ENCODE measurements at places on chromosomes 1 and 21.

DNA sequence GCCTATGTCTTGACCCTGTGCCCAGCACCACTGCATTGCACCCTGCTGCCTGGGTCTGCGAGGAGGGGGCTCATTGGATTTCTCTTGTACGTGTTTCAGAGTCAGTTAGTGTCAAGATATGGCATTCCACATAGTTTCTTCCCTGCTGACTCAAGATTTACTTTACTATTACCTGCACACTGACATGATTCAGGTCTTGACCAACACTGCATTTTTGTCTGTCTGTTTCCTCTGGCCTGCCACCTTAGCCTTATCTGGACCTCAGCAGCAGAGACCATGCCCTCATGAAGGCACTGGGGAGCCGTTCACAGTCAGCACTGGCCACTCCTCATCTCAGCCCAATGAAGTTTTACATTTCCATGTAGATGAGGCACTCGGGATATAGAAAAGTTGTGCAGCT is 155.4 kb downstream of the DHRS3 start:
- DNase-seq = no peak

DNA sequence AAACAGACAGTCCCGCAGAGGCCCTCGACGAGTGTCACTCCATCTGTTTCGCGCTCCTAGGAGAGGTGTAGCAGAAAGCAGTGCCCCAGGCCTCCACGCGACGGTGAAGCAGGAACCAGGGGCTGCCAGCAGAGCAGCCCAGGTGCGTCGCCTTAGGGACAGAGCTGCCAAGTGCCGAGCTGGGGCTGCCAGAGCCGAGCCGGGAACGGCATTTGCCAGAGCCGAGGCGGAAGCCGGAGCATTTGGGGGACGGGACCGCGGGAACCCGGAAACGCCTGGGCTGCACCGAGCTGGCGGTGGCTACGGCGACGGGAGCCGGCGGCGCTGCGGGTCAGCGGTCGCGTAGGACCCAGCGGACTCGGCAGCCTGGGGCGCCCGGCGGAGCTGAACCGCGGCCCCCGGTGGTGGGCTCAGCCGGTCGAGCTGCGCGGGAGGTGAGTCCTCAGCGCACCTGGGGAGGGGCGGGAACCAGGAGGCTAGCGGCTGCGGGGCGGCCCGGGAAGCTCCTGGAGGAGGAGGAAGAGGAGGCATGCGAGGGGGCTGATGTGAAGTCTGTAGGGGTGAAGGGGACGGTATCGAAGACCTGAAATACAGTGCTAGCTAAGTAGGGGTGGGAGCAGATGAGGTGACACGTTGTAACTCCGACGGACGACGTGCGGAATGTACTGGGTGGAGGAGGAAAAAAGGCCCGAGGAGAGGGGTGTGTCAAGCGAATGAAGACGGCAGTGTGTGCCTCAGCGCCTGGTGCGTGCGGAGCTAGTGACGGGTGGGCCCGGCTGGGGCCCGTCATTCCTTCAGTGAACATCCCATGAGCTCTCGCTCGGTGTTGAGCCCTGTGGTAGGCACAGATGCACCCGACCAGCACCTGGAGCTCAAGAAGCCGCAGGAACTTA is at the start of gene SLC35A3:
SLC35A3 (plus strand) TSS at position 268 of the 893 bp plus-strand sequence. CDS start 23,559 bp downstream, outside the sequence.
- DNase-seq = peak; percentile 94

DNA sequence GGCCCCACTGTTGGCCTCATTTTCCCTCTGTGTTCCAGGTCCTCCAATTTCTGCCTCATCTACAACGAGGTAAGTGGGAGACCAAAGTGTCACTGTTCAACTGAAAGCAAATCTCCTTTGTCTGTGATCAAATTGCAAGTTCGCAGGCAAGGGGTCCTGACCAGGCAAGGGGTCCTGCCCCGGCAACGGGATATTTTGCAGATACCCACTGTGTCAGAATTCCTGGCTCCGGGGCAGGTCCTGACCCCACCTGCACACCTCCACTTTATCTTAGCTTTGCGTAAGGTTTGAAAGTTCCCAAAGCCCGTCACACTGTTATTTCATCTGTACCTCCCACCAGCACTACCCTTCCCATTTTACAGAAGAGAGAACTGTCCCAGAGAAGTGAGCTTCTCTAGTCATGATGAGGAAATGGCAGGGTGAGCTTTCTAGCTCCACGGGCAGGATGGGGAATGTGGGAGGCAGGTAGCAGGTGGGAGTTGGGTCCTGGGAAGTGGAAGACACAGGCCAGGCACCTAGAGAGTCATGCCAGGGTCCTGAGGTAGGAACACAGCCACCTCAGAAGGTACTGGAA is 32.0 kb upstream of the CSF1 start:
- no peak for DNase-seq

DNA sequence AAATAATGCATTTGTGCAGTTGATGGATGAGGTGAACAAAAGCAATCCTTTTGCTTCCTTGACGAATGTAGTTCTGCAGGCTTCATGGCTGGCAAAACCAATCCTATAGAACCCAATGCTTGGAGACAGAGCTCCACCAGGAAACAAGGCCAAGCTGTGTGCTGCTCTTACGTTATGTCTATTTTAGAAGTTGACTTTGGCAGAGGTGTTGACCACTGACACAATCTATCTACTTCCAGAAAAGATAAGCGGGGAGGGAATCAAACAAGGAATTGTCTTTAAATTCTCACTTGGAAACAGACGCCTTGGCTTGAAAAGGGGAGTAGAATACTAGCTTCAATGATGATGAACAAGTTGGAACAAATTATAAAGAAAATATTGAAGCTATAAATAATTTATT is 211.2 kb downstream of the SETD4 start:
- no peak for DNase-seq

GRCh38 chr1:155889566-155889965 is 21.6 kb downstream of the RIT1 start:
- no peak for DNase-seq

DNA sequence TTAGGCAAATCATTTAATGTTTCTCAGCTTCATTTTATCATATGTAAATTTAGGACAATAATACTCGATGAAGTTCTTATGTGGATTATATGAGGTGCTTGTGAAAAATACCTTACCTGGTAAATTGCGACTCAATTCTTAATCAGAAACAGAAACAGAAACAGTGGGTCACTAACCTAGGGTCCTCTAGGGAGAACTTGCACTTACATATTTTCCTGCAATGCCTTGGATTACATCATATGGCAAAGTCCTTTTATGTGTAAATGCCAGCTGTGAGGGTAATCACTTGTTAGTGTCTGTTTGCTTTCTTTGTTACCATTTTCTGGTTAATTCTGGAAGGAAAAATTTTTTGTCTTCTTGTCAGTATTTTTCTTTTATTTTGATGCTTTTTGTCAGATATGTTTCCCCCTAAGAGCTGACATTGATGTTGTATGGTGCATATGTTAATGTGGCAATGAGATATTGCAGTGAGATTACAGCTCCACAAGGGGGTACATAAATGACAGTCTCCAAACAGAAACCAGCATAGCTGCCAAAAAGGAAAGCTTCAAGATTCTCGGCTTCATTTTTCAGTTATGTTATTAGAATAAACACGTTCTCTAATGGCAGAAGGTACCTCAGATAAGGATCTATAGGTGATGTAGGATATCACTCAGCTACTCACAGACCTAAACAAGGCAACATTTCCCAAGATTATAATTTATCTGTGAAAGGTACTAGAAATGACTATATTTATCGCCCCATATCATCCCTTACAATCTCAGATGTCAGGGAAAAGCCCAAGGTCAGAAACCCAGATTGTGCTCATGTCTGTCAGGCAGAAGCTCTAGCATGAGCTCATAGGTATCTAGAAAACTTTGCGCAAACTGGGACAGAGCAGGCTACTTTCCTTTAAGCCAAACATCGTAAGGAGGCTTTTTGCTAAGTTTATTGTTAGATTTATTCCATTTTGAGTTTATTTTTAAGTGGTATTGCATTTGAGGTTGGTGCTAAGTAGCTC is 119.9 kb downstream of the FASLG start:
- no peak for DNase-seq

DNA sequence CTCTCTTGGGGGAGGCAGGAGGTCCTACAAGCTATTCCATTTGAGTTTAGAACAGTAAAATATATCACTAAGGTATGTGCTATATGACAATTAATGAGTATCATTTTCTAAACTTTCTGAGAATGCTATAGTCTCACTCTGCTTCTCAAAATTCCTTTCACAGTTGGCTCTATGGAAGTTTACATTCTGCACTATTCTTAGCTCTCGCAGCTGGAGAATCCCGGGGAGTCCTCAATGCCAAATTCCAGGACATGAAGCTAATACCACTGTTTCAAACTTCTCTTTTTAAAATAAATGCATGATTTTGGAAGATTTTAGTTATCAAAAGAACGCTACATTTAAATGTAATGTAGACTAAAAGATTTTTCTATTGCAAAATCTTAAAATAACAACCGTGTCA is 22.4 kb upstream of the PALMD start:
- DNase-seq = no peak

- DNase-seq = peak; percentile 51
These were observed 142.6 kb downstream of the AJAP1 start for GRCh38 chr1:4797016-4797410.

DNA sequence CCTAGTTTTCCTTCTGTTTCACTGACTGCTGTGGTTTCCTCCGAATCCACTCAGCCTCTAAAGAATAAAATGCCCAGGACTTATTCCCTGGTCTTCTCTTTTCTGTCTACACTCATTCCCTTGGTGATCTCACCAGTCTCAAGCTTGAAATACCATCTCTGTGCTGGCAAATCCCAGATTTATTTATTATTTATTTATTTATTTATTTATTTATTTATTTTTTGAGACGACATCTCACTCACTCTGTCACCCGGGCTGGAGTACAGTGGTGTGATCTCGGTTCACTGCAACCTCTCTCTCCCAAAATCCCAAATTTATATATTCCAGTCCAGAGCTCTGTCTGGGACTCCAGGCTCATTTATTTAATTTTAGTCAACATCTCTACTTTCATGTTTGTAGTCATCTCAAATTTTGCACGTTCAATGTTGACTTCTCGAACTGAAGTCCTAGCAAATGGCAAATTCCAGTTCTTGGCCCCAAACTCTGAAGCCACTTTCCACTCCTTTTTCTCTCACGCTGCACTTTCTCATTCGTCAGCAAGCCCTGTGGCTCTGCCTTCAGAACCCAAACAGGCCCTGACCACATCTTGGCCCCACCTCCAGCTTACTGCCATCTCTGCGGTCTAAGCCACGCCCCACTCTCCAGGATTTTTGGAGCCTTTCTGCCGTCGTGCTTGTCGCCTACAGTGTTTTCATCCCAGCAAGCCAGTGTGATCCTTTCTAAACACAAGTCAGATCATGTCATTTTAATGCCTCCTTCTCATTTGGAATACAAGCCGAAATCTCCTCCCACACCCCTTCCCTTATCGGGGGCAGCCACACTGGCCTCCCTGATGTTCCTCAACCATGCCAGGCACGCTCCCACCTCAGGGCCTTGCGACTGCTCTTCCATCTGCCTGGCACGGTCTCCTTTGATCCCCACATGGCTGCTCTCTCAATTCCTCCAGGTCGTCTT is 14.2 kb upstream of the TENT5B start:
- peak; percentile 82 for DNase-seq
